ENCODE measurements at places on chromosomes 16 and 17.

GRCh38 chr16:66136841-66137240, 229.7 kb upstream of the CDH5 start:
- DNase-seq: no peak

DNA sequence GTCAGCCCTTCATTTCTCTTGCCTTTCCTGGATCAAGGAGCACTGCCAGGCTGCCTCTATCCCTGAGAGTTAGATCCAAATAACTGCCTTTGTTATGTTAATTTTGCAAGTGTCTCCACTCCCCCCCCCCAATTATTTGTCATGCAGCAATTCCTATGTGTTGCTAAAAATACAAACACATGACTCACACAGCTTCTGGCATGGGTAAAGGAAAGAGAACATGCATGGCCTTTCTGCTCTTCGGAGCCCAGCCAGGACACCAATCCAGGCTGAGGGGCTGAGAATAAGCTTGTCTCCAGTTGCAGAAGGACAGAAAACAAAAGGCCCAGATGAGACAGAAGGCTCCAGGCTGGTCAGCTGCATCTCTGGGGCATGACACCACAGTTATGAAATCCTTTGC, 148.0 kb upstream of the TNRC6C start:
- peak; percentile 11 for DNase-seq

DNA sequence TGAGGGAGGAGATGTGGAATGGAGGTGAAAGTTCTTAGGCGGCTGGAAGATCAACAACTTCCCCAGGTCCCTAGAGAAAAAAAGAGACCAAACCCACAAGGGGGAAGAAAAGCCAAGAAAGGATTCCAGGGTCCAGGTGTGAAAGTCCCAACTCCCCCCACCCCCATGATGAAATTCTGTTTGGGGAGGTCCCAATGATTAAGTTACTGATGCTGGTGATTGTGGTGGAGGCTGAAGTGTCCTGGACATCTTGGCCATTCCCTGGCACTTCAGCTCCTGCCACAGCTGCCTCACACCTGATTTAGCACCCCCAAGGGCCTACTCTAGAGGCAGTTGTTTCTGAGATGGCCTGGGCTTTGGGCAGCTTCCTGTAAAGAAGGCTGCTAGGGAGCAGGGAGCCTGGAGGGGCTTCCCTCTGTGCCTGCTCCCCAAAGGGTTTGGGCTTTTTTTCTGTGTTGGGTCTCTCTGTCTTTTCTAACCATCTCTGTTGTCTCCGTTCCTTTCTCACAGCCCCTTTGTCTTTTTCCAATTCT, 13.1 kb downstream of the HOXB4 start:
- no peak for DNase-seq

GRCh38 chr17:73595479-73595878, 48.8 kb downstream of the SDK2 start:
- DNase-seq: no peak

GRCh38 chr16:10883004-10883403, 6.0 kb downstream of the CIITA start:
- no peak for DNase-seq

- DNase-seq: no peak
Measured at GRCh38 chr17:48586355-48587258, 3.4 kb downstream of the HOXB3 start.

DNA sequence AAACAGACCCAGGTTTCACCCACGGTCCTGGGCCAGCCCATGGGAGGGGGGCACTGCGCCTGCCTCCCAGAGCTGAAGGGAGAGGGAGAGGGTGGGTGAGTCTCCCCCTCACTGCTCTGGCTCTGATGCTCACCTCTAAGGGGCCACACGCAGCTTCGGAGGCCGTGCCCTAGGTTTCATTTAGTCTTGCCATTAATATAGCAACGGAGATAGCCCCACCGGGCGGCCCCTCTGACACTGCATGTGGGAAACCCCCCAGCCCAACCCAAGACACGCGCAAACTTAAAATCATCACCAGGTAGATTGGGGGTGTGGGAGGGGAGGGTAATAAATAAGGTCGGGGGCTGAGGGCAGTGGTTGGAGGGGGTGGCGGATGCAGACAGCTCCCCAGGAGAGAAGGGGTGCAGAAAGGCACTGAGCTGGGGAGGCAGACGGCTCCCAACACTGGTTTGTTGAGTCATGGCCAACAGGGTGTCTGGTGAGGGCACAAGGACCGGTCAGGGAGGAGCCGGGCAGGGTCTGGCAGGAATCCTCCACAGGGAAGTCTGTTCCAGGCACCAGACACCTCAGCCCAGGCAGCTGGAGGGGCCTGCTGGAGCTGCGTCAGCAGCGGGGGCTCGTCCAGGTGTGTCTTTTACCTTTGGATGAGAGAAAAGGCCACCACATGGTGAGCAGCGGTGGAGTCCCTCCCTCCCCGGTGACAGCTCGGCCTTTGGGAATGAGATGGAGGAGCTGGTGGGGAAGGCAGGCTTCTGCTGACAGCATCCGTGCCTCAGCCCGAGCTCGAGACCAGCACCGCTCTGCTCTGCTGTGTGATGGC, 32.0 kb upstream of the DOC2B start:
- DNase-seq: no peak

DNA sequence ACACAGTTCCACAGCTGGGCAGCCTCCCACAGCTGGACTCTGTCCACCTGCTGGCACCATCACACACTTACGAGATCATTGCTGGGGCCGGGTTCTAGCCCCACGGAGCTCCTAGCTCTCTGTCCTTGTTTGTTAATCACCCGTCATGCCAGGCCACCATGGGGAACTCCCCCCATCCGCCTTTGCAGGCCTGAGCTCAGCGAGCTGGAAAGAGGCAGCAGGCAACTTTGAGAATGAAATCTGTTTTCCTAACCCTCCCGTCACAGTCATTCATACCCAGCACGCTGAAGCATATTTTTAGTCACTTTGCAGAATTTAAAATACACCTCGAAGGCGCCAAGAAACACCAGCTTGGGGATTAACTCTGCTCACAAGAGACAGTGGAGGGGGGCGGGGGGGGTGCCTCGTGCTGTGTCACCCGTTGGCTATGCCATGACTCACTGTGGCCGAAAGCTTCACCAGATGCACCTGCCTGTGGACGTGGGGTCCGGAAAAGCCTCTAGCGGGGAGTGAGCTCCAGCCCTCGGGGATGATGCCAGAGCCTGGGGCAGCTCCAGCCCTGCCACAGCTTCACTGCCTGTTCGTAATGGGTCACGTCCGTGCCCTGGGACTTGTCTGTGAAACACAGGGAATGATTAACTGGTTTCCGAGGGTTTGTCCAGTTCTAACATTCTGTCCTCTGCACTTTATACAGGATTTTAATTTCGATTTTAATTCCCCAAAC, 1.4 kb upstream of the SPNS2 start:
- no peak for DNase-seq

DNA sequence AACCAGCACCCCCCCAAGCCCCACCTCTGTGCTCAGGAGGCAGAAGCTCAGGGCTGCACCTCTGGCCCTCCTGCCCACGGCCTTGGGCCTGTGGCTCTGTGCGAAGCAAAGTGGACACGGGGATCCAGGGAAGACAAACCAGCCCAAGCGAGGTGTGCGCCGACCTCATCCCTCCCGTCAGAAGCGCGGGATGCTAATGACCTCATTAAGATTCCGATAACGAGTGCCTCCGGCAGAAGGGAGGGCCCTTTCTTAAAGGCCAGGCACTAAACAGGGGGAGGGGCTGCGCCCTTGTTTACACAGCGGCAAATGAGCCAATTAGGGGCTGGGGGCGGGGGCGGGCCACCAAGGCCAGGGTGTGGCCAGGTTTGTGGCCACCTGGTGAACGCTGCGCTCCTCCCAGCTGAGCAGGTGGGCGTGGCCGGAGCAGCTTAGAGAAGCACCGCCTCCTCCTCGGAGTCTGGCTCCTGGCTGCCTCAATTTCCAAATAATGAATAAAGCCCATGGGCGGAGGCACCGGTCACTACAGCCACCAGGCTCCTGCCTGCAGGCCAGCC, 3.2 kb downstream of the CBX4 start:
- DNase-seq: no peak

DNA sequence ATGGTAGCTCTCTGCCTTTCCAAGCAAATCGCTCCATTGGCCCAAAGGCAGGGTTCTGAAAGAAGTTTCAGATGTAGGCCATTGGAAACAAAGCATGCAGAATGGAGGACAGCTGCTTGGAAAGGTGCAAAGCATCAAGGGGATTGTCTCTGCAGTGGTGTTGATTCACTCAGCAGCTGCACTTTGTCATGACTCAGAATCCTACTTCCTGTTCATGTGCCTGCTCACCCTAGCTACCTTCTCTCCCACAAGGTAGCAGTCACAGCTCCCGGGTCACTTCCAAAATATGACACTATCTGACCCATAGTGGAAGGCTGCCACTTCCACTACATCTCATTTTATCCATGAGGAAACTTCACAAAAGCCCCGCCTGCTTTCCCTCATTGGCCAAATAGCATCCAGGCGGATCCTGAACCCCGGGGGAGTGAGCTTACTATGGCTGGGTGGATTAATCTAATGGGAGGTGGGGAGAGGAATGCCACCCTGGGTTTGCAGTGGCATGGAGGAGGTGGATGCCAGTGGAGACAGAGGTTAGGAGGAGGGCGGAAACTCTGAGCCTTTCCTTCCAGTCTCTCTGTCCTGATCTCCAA, 74.7 kb upstream of the NKD1 start:
- no peak for DNase-seq

DNA sequence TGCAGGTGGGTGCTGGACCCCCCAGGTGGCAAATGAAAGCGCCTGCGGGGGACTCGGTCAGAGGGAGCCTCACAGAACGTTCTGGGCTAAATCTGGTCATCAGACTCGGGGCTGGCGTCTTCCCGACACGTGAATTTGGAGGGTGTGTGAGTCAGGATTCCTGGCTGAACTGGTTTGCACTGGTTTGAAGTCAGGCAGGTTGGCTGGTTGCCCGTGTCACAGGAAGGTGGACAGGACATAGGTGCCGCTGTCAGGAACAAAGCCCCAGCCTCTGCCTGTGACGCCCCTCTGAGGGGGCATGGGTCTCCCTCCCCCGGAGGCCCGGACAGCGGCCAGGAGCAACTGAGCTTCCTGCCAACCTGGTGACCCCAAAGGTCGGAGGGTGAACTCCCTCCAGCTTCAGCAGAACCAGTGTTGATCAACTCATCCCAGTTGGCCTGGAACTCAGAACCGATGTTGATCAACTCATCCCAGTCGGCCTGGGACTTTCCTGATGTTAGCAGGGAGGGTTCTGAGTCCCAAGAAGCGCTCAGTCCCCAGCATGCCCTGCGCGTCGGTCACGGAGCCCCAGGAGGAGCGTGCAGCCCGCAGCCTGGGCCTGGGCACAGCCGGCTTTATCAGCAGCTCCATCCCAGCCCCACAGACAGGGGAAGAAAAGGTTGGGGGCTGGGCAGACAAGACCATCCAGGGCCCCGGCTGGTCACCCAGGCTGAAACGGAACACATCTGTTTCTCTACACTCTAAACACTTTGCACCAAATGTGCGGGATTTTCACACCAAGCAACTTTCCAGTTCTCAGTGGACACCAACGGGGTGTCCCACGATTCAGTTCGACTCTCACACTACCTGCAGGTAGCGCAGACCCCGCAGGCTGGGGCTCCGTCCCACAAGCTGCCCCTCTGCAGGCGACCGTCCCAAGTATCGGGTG, 14.4 kb upstream of the METRNL start:
- no peak for DNase-seq

GRCh38 chr16:305916-306626, 23.1 kb downstream of the PDIA2 start:
- no peak for DNase-seq

- no peak for DNase-seq
Measured at GRCh38 chr17:12928736-12929135, 89.1 kb downstream of the ELAC2 start.

DNA sequence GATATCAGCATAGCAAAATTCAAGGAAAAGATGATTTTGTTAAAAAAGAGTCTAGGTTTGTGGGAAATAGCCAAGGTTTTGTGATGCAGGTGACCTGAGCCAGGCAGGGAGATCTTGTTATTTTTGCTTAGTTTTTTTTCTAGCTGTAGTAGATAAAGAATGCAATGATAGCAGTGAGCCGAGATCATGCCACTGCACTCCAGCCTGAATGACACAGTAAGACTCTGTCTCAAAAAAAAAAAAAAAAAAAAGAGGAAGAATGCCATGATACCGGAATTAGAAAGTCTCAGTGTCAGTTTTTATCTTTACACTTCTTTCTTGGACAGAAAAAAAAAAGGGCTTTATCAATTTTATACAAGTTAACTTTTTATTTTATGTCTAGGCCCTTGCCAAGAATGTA, 27.5 kb downstream of the TMEM238L start:
- DNase-seq: no peak

- DNase-seq: no peak
Measured at GRCh38 chr16:883340-883739, 82.8 kb upstream of the GNG13 start.

GRCh38 chr17:21245639-21246084, 7.5 kb downstream of the NATD1 start:
- no peak for DNase-seq

DNA sequence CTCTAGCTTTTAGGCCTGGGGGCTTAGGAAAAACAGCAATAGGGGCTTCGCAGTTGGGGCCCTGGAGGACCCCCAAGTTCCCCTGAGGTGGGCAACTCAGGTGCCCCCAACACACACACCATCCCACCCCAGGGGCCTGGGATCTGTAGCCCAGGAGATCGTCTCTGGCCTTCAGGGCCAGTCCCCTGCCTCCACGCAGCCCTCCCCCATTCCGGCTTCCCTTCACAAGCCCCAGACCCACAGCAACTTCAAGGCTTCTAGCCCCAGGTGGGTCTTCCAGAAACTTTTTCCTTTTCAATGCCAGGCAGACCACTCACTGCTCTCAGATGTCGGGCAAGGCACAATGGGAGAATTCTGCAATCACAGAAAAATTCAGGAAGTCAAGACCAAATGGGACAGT, 79.4 kb downstream of the C16orf78 start:
- DNase-seq: no peak

DNA sequence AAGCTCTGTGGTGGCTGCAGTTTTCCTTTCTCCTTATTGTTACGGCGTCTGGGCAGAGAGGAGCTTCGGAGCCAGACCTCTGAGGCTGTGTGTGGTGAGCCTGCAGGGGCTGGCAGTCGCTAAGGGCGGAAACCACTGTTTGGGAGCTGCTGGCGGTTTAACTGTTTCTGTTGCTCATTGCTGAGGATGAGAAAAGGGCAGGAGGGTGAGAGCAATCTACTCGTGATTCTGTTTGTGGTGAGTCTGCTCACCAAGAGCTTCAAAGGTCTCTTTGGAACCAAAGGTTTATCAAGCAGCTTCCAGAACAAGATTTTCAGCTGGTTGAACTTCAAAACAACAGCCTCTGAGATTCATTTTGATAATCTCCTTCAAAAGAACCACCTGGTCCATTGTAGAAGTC, 143.9 kb downstream of the ANKFN1 start:
- no peak for DNase-seq

DNA sequence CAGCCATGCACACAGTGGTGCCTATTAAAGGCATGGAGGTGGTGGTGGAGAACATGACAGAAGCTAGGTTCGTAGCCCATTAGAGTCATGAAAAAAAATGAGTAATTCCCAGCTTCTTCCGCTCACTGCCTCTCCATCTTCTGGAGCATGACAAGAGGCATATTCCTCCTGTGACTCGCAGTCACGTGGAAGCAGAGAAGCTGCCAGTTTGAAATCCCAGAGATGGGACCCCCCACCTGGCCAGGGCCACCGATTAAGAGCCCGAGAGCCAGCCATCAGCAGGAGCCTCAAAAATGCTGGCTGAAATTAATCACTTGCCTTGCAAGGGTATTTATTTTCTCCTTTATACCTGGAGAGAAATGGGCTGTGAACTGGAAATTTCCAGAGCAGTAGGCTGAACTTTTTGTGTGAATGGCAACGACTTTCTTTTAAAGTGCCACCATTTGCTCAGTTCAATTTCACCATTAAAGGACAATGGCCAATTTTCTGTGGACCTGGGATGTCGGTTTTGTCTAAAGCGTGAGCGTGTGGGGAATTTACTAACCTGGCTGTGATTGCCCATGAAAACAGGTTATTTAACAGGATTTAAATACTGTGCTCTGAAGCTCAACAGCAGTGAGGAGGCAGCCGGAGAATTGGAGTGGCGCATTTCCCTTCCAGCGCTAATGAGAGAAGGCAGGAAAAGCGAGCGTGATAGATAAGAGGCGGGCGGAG, 189.7 kb upstream of the SDK2 start:
- no peak for DNase-seq

Data from non-pigmented ciliary epithelial cell (primary cell).